WTC11 (cell line): ENCODE measurements at places on chromosomes 6 and 20.

DNA sequence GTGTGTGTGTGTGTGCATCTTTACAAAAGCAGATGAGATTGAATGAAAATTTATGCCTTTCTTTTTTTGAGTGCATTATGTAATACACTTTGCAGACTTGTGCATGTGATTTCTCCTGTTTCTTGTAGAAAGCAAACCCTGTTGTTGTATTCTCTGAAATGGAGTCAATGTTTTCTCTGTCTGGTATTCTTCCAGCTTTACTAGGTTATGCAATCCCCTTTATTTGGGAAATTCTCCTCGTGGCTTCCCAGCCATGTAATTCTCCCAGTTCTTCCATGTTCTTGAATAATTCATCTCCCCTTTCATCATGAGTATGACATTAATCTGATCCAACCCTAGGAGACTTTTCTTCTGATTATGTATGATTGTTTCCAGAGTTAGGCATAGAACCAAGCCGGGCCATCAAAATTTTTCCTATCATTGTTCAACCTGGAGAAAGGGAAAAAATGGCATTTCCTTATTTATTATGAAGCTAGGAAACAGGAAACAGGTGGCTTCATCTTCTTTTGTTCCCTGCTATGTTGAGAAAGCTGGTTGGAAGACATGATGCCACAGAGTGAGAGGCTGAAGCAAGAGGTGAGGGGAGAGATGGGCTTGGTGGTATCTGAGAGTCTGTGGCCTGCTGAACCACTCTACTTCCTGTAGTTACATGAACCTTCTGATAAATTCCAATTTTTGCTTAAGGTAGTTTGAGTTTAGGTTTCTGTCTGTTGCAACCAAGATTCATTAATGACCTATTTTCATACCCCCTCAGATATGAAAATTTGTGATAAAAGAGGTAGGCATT is 68.8 kb downstream of the PRL start:
- no peak for DNase-seq

DNA sequence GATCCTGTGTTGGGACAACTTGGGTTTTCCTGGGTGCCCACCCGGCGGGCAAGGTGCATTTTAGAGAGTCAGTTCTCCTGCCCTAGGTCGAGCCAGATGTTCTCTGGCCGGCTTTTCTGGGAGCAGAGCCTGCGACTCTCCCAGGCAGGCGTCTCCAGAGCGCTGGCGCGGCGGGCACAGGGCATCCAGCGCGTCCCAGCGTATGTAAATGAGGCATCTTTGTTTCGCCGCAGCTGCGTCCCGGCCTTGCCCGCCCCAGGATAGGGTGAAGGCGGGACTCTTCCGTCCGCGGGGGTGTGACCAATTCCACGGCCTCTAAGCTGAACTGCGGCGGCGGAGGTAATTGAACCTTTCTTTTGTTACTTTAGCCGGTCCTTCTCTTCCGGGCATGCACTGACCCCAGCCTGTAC is 9.1 kb downstream of the GRIK2 start:
- DNase-seq = peak; percentile 70

- no peak for DNase-seq
Measured at GRCh38 chr6:142561511-142562265, 259.9 kb downstream of the ADGRG6 start.

DNA sequence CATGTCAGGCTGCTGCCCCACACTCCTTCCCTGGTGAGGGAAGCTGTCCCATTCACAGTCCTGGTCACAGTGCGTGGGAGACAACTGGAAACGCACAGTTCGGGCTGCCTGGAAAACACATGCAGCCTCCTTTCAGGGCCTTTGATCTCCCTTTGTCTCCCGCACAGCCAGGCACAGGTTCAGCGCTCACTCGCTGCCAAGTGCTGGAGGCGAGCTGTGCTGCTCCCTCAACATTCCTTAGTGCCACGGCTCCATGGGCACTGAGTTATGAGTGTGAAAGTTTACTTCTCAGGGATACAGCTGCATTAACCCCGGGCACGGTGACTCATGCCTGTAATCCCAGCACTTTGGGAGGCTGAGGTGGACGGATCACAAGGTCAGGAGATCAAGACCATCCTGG is 9.1 kb downstream of the YTHDF1 start:
- DNase-seq = no peak

GRCh38 chr6:36851149-36851614 is 11.9 kb upstream of the CPNE5 start:
- peak; percentile 50 for DNase-seq

DNA sequence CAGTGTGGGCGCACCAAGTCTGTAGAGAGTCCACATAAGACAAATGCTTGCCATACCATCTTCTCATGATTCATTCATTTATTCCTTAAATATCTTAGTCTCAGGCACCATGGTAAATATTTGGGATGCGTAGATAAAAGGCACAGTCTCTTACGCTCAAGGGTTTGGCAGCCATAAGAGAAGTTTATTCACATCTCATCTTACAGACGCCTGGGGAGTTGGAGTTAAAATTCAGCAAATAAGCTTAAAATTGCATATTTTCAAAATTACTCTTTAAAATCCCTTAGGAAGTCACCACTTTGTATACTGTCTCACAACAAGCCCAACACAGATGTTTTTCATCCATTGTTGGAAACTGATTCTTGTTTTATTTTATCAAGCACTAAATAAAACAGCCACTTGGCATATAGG is 363.3 kb downstream of the KIF16B start:
- DNase-seq = no peak

DNA sequence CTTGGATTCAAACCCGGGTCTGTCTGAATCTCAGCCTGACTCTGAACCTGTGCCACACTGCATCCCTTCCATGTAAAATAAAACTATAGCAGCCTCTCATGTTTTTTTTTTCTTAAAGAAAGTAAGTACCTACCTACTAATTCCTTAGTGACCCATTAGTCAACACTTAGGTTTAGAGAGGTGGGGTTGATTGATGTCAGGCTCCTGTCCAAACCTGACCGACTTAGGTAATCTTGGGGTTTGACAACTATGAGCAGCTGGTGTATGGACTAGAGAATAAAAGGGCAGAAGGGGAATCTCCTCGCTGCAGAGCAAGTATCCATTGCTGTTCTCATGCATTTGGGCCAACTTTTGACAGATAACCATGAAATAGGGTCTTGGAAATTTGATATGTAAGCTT is 6.5 kb downstream of the NKAIN2 start:
- no peak for DNase-seq

- DNase-seq = no peak
Measured at GRCh38 chr6:3766214-3766613, 14.7 kb upstream of the PXDC1 start.

- no peak for DNase-seq
Measured at GRCh38 chr6:133184798-133185372, 56.3 kb upstream of the EYA4 start.

- DNase-seq = no peak
Measured at GRCh38 chr6:69883551-69883950, 17.2 kb downstream of the COL19A1 start.

DNA sequence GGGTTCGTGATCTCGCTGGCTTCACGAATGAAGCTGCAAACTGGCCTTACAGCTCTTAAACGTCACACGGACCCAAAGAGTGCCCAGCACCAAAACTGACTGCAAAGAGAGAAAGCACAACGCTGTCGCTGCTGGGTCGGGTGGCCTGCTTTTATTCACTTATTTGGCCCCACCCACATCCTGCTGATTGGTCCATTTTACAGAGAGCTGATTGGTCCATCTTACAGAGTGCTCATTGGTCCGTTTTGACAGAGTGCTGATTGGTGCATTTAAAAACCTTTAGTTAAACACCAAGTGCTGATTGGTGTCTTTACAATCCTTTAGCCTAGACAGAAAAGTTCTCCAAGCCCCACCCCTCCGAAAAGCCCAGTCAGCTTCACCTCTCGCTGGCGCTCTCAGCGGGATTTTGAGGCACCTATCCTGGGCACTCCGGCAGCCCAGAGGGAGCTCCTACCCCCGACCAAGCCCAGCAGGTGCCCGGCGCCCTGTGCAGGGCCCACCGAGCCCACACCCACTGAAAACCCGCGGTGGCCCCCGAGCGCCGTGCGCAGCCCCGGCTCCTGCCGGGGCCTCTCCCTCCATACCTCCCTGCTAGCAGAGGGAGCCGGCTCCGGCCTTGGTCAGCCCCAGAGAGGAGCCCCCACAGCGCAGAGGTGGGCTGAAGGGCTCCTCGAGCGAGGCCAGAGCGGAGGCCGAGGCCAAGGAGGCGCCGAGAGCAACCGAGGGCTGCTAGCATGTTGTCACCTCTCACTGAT is 40.0 kb upstream of the SMAP1 start:
- no peak for DNase-seq

DNA sequence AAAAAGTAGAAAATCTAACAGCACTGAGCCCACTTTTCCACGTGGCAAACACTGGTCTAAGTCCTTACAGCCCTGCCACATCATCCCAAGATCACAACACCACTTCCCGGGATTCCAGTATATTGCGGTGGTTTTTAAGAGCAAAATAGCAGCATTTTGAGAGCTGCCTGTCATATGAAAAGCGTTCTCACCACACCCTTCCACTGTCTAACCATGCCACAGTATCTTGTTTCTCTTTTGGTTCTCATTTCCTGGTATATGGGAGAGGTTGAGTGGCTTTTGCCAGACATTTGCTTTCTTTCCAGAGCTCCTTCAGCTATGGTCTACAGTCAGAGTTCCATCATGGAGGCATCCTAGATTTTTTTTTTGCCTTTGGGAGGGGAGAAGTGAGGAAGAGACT is 243.0 kb downstream of the TSHZ2 start:
- no peak for DNase-seq

GRCh38 chr6:100617633-100618350 is 153.1 kb upstream of the SIM1 start:
- DNase-seq = no peak

DNA sequence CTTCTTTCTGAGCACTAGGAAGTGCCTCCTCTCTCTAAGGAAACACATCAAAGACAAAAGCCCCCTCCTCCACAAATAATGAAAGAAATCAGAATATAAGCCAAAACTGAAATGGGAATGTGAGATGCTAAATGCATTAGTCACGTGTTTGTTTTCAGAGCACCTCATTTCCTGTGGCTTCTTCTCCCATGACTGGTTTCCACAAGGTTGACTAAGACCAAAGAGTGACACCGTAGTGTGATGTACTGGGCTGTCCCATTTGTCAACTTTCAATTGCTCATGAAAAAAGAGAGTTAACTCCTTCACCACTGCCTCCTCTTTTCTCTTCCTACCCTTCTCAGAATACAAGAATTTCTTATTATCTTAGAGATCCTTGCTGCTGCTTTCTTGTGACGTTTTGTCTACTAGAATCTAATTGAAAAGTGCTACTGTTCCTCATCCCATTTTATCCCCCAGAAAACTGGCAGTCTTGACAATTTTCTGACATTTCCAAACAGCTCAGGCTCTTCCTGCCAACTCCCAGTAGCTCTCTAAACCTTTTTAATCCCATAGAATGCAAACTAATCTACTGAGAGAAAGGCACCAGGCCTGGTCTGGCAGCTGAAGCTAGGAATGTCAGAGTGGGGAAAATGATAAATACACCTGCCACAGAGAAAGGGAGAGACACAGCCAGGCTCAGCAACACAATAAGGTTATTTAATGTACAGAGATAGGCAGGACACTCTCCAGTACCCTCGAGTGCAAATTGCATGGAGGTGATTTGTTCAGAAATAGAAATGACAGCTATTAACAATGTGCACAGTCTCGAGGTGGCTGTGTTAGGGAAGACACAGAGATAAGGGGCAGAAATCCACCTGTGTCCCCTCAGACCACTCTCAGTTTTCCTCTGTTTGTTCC is 671.7 kb upstream of the NRSN1 start:
- no peak for DNase-seq

DNA sequence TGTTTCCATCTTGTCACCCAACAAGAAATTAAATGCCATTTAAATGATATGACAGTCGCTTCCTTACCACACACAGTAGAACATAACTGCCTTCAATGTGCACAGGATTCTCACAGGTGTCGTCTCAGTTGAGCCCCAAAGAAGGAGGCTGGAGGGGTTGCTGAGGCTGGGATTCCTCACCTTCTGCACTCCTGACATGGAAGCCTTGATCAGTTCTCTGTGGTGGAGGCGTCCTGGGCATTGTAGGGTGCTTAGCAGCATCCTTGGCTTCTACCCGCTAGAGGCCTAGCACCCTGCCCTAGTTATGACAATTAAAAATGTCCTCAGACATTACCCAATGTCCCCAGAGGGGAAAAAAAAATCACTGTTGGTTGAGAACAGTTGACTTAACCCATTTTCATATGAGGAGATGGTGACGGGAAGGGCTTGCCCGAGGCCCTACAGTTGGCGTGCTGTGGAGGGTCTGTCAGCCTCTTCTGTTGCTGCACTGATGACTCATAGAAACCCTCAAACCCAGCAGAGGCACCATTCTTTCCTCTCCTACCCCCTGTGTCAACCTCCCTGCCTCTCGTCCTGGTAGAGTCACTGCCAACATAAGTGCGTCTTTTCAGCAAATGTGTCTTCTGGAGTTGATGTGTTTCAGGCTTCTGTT is 19.3 kb upstream of the ZNF831 start:
- no peak for DNase-seq

GRCh38 chr20:35454881-35455609 is at the start of gene CEP250:
Gene CEP250 (plus strand): TSS chr20:35455598. CDS start chr20:35462368, 6,770 bp downstream.
- DNase-seq = peak; percentile 97

DNA sequence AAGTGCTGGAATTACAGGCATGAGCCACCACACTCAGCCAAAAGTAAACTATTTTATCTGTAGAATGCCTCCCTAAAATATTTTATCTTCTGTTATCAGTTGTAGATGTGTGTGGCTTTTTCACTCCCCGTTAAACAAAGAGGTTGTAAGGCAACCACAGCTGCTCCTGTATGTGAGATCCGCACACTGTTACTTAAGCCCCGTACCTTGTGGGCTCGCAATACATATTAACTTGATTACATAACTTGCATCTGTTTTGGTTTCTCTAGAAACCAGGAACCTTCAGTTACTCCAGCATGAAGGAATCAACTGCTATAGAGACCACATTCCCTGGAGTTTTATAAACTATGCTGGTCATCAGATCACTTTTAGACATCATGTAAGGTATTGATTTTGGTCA is 420.1 kb upstream of the SLC35B3 start:
- no peak for DNase-seq

GRCh38 chr6:64712606-64713005 is 994.4 kb downstream of the EYS start:
- DNase-seq = no peak

DNA sequence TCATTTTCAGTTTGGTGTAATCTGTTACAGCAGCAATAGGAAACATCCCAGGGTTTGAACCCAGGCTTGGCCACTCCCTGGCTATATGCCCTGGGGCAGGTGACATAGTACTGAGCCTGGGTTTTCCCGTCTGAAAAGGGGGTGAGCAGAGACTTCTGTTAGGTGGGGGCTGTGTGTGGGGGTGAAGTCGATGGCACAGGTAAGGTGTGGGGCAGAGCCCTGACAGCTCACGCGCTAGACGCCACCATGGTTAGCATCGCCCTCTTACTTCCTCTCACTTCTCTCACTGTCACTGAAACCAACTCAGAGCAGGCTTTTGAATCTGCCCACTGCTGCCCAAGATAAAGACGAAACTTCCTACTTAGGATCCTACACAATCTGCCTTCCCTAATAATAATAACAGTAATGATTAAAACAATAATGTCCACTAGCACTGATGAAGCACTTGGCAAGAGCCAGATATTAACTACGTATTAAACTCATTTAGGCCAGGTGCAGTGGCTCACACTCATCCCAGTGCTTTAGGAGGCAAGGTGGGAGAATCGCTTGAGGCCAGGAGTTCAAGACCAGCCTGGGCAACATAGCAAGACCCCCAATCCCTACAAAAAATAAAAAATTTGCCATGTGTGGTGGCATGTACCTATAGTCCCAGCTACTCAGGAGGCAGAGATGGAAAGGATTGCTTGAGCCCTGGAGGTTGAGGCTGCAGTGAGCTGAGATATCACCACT is 117.9 kb upstream of the PTPN1 start:
- DNase-seq = no peak

GRCh38 chr20:63399596-63400375 is 38.6 kb upstream of the CHRNA4 start:
- no peak for DNase-seq

GRCh38 chr20:37131486-37131885 is 35.7 kb upstream of the RBL1 start:
- no peak for DNase-seq
